Left renal pelvis (tissue), 4 donors: ENCODE measurements at places on chromosomes 1 and 21. TPM values are rescaled to one million over a fixed set of nuclear protein-coding genes. Genes with fewer than 3 reads are reported as not detected.
A peak's percentile ranks its signal among the peaks of the same experiment; 100 is the strongest.

GRCh38 chr1:167617153-167618147 is 12.6 kb upstream of the RCSD1 start:
- DNase-seq = no peak

WDR64 gene
- polyA plus RNA-seq = 0.32 TPM

DNA sequence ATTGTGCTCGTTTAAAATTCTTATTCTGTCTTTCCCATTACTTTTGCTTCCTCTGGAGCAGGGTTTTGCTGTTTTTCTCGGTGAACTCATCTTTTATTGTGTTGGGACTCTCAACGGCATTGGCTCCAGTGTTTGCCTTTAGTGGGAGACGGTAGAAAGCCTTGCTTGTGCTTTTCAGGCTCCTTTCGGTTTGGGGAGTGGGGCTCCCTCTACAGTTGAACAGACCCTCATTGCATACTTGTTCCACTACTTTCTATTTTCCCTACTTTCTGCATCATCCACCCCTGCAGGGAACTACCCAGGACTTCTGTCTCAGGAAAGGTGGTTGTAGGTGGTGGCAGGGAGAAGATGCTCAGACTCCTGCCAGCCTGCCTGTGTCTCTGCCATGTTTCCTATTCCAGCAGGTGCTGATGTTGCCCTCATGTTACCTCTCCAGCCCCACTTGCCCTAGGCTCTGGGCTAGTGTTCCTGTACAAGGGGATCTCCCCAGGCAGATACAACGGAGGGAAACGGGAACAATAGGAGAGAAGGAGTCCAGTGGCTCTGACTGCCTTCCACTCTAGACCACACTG is 68.5 kb upstream of the ZBTB18 start:
- no peak for DNase-seq

DNA sequence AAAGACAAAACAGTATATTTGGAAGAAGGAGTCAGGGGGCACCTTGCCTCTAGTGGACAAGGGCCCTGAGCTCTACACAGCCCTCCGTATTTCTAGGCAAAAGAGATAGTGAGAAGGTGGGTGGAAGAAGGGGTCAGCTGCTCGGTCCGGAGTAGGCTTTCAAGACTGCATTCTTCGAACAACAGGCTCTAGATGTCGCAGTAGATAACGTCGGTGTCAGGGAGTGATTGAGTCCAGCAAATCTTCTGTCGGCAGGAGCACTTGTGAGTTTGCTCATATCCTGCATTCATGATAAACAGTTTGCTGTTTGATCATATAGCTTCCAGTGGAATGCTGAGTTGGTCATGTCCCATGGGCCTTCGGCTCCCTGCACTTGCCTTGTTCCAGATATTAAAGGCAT is 36.8 kb downstream of the DIPK1A start:
- no peak for DNase-seq

DNA sequence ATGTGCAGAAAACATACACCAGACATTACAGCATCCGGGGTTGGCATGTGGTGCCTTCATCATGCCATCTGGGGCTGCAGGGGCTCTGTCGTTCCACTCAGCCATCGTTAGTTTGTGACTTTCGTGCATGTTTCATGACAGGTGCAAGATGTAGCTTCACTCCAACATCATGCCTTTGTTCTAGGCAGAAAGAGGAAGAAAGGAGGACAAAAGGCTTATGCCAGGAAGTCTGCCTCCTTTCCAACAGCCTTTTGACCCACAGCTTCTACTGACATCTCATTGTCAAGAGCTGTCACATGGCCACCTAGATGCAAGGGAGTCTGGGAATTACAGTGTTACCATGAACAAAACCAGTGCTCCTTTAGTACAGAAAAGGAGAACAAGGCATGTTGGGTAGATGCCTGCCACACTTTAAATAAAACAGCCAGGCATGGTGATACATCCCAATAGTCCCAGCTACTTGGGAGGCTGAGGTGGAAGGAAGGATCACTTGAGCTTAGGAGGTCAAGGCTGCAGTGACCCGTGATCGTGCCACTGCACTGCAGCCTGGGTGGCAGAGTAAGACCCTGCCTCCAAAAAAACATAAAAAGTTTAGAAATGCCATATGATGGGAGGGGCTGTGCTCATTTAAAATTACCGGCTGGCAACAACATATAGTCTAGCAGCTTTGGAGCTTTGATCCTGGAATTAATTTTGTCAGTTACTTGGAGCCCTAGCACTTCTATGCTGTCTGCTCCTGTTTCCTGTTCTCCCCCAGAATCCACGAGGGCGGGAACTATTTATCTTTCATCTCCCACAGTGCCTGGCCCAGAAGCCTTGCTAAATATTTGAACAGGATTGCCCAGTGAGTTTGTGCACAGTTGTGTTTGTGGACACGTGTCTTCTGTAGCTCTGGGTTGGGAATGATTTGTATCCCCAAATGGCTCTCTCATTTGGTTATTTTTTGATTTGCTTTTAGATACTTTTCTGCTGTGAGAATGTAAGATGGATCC is 7.4 kb downstream of the DOP1B start:
- no peak for DNase-seq

CD53 gene
- 6.9 TPM for polyA plus RNA-seq

GRCh38 chr1:97042551-97042950 is 321.0 kb downstream of the PTBP2 start:
- no peak for DNase-seq

MASP2 gene
- 3.6 TPM for polyA plus RNA-seq

FCMR gene
- polyA plus RNA-seq = 2.0 TPM

GRCh38 chr21:35525443-35525842 is 476.3 kb upstream of the RUNX1 start:
- DNase-seq = no peak

- DNase-seq = no peak
Observed at GRCh38 chr1:65625528-65625927, 167.2 kb upstream of the PDE4B start.

- DNase-seq = no peak
Observed at GRCh38 chr1:186283374-186283773, 91.7 kb downstream of the TPR start.

ASAP3 gene
- 41.1 TPM for polyA plus RNA-seq

GRCh38 chr1:59705466-59706302 is 109.1 kb upstream of the HOOK1 start:
- no peak for DNase-seq

- peak; percentile 41 for DNase-seq
Observed at GRCh38 chr1:155379631-155380090, 59.0 kb downstream of the RUSC1 start.

TIMM17A gene
- polyA plus RNA-seq = 46.6 TPM

BARHL2 gene
- polyA plus RNA-seq = not detected

DNA sequence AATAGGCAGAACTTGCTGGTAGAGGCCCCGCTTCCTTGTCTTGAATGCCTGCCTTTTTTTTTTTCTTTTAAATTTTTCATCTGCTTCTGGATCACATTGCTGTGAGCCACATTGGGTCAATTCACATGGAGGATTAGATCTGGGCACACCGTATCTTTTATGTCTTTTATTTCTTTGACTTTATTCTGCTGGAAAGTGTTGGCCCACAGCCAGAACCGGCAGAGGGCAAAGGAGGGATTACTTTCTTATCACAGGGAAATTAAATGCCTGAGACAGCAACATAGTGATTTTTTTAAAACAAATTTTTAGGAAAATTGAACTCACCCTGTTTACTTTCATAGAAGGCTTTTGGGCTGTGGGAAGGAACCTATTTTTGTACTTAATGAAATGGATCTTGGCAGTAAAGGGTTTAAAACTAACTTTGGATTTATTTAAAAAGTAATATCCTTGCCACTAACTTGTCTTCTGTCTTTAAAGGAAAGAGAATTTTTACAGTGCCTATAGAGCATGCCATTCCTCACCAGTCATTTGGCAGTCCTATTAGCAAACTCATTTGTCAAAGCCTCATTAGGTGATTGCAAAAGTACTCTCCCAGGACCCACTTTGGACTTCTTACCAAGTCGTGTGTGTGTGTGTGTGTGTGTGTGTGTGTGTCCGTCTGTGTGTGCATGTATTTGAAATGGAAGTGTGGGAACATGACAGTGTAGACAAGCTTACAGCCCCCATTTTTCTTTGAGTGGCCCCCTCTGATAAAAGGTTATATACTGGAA is 68.4 kb downstream of the ST6GALNAC3 start:
- DNase-seq = no peak

CFHR3 gene
- 0.35 TPM for polyA plus RNA-seq

DNA sequence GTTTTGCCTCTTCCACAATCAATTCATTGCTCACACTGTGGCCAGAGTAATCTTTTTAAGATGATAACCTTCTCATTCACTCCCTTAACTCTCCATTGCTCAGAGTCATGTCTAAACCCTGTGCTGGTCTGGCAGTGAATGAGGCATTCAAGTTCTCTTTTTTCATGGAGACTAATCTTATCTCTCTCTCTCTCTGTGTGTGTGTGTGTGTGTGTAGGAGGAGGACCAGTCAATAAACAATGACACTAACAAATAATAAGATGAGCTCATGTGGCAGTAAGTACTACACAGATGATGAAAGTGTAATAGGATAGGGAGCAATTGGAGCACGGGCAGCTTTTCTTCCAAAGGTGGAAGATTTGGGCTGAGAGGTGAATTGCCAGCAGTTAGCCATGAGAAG is 122.0 kb upstream of the B3GALT2 start:
- no peak for DNase-seq

LIN28A gene
- polyA plus RNA-seq = not detected

- DNase-seq = no peak
Observed at GRCh38 chr1:44511769-44512168, 106.7 kb downstream of the RNF220 start.

GLMN gene
- polyA plus RNA-seq = 18.9 TPM

- DNase-seq = no peak
Observed at GRCh38 chr1:157200451-157200850, 62.3 kb upstream of the ETV3 start.

MYBPH gene
- 0.21 TPM for polyA plus RNA-seq

VCAM1 gene
- 96.5 TPM for polyA plus RNA-seq

OXCT2 gene
- polyA plus RNA-seq = 0.14 TPM

- no peak for DNase-seq
Observed at GRCh38 chr1:35377555-35377954, 109.0 kb downstream of the ZMYM4 start.
